NCI-H526 (cell line): ENCODE measurements at places on chromosomes 3 and 15.

- DNase-seq = no peak
These were observed 7.9 kb upstream of the SRP14 start for GRCh38 chr15:40046721-40047414.

DNA sequence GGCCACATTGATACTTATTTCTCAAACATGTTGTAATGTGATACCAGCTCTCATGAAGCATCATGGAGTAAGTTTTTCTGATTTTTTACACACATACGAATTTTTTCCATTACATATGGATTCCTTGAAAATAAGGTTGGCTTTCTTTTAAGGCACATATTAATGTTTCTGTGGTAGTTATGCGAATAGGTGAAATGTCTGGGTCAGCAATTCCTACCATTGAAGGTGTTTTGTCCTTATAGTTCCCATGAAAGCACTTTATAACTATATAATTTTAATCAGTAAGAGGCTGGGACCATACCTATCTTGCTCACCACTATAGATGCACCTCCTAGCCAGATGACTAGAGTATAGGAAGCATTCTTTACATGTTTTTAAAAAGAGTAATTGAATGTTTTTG lies 33.0 kb downstream of the PHLDB2 start:
- DNase-seq = no peak

DNA sequence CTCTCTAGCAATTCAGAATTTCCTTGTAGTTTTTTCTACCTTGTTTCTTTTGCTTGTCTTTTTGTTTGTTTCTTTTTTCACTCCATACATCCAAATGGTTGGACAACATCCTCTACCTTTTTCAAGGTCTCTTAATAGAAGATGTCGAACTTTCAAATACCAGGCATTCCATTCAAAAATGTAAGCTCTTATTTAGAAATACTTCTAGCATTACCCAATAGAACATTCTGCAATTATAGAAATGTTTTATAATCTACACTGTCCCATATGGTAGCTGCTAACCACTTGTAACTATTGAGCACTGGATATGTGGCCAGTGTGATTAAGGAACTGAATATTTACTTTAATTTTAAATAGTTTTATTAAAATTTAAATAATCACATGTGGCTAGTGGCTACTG lies 196.2 kb upstream of the MRPL3 start:
- no peak for DNase-seq

- no peak for DNase-seq
These were observed 974.6 kb upstream of the CFAP20DC start for GRCh38 chr3:60024400-60024799.

- no peak for DNase-seq
These were observed 115.5 kb downstream of the NFKBIZ start for GRCh38 chr3:101964861-101965260.

GRCh38 chr3:73258057-73258456 lies 196.6 kb downstream of the EBLN2 start:
- DNase-seq = peak; percentile 74

DNA sequence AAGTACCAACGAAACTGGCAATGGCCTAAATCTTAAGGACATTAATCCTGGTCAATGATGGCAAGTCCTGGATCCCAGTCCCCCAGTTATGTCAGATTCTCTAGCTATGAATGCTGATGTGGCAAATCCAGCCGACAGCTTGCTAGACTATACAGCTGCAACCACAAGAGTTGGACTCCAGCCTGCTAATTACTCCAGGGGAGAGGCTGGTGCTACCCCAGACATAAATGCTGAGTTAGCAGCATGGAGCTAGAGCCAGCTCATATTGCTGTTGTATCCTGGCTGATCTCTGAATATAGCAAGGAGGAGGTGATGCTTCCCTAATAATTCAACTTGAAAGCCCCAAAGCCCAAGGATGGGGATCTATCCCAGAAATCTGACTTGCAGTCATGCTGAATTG lies 207.1 kb downstream of the LRRN1 start:
- no peak for DNase-seq

- DNase-seq = no peak
These were observed 14.2 kb upstream of the GABRR3 start for GRCh38 chr3:98049271-98049670.

DNA sequence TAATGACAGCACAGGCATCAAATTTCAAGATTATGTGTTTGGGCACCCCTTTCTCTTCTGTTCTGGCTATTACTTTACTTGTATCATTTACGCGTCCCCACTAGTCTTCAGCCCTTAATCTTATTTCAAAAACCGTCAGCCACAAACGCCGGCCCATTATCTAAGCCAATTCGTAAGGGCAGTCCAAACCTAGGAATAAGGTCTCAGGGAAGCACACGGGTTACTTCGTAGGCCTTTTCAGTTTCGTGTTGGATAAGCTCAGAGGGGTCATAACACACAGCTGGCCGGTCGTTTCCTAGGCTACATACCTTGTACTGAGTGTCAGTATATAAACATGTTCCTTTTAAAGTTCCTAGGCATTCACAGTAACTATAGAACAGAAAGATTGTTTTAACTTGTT lies 5.1 kb upstream of the DNAAF4 start:
- DNase-seq = no peak

DNA sequence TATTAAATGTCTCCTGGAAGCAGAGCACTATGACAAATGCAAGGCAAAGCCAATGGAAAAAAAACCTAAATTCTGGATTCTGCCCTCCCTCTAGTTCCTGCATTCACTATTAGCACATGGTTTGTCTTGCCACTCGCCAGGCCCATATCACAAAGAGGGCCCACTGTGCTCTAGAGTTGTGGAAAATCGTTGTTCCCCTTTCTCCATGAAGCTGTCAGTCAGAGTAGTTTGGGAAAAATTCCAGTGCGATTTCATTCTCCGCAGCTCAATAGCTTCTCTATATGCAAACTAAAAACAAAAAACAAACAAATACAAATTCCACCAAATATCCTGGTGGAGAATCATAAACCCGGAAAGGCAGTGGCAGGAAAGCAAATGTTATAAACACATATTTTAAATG lies 77.3 kb downstream of the RORA start:
- DNase-seq = no peak

DNA sequence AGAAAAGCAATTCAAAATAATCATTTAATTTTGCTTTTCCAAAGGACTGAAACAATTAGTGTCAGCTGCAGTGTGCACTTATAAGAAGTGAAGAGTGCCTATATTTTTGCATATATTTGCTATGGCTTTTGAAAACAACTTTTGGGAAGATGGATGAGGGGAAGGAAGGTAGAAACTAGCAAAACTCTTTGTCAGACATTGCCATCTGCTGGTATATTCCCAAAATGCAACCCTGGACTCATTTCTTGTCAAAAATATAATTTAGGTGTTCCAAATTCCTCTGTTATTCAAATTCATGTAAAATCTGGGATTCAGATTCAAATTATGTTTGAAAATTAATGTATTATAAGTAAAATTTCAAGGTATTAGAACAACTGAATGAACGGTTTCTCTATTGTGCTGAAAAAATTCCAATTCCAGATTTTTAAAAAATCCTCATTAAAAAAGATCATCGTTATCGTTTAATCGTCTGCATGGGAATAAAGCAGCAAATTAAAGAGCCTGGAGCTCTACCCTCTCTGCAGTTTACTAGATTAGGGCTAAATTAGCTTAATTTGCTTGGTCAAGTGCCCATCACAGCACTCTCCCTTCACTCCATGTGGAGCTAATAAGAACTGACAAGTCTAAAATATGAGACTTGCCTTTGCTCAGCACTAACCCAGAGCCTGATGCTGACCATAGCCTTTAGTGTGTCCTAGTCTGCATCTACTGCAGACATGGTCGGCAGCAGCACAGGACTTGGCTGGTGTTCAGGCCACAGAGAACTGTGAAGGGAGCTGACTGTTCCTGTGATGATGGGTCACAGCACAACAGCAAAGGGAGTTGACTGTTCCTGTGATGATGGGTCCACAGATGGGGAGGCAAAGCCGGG lies 67.9 kb upstream of the MITF start:
- DNase-seq = peak; percentile 57

- DNase-seq = no peak
These were observed 110.0 kb upstream of the CDIN1 start for GRCh38 chr15:36469311-36469966.

- DNase-seq = peak; percentile 28
These were observed 20.6 kb upstream of the KCTD6 start for GRCh38 chr3:58471025-58471887.

DNA sequence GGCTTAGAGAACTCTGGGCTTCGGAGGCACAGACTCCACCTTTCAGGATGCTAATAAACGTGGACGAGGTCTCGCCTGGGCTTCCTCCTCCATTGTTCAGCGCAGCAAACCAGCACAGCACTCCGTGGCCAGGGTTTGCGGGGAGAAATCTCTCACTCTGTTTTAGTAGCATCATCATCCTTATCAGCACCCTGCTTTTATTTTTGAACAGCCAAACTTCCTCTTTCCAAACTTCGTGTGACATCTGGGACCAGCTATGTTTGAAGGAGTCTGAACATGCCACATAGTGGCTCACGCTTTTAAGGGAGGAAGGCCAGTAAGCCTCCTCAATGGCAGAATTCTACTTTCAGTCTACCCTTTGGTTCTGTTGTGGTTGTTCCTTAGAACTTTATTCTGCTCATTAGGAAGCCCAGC lies 149.0 kb downstream of the PGPEP1L start:
- DNase-seq = no peak

- DNase-seq = no peak
These were observed 6.5 kb upstream of the CRYBG3 start for GRCh38 chr3:97815149-97815917.

DNA sequence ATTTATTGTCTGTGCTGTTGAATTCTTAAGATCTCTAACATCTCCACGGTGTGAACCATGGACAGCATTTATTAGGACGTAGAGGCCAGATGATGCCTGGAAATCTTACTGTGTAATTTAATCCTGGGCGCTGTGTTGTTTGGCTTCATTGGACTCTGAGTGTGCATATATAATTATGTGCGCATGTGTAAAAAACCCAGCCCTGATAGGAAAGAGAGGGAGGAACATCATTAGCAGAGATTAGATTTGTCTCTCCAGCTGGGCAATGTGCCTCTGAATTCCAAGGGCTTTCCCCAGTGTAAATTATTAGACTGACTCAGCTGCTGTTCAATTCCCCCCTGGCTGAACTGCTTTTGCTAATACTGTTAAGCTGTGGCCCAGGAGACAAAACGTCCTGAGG lies 39.6 kb downstream of the MAP3K13 start:
- DNase-seq = peak; percentile 63

DNA sequence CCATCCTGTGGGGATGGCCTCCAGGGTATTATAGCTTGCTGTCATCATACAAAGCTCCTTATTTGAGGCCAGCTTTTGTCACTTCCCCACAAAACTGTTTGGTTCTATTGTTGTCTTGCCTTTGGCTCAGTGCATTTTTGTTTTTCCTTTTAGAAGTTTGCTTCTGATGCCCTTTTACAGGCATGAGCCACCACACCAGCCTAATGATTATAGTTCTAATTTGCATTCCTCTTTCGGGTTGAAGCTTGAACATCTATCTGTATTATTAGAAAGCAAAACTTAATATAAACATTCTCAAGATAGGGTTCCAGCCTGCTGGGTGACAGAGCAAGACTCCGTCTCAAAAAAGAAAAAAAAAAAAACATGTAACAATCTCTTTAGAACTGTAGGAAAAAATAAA lies 39.8 kb downstream of the SMARCC1 start:
- no peak for DNase-seq

- no peak for DNase-seq
These were observed 28.7 kb upstream of the ALPK3 start for GRCh38 chr15:84788500-84788899.

- DNase-seq = no peak
These were observed 10.9 kb upstream of the PIGZ start for GRCh38 chr3:196979545-196979944.

DNA sequence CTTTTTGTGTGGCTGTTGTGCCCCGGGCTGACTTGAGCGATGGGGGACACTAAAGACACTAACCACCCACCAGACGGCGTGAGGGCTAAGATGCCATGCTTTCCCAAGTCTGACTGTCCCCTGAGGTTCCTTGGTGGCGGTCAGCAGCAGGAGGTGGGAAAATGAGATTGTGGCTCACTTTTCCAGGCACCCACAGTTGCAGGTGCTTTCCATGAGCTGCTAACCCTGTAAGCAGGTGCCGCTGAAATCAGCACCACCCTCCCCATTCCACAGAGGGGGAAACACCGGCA lies 17.7 kb downstream of the PRR23E start:
- no peak for DNase-seq

GRCh38 chr15:71549091-71549490 lies 261.3 kb upstream of the NR2E3 start:
- DNase-seq = no peak

DNA sequence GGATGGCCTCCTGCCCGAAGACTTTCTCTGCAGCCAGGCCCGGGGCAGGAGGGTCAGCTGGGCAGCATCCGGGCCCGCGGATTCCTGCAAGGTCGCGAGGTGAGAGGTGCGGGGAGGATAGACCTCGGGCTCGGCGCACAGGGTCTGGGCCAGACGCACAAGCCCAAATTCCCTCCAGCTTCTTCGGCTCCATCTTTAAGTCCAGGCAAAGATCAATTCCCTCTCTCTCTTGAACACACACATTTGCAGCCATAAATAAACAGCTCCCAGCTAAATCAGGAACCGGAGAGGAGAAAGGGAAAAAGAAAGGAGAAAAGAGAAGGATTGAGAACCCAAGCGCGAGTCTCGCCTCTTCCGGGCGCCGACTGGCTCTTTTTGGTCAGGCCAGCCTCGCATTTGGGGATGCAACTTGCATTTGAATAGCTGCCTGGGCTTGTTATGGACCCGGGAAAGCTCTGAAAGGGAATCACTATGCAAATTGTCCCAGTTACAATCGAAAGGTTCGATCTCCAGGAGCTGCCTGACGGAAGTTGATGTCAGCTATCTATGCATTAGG lies 14.5 kb upstream of the ONECUT1 start:
- peak; percentile 15 for DNase-seq

GRCh38 chr3:31448882-31449243 lies 83.9 kb upstream of the STT3B start:
- no peak for DNase-seq

DNA sequence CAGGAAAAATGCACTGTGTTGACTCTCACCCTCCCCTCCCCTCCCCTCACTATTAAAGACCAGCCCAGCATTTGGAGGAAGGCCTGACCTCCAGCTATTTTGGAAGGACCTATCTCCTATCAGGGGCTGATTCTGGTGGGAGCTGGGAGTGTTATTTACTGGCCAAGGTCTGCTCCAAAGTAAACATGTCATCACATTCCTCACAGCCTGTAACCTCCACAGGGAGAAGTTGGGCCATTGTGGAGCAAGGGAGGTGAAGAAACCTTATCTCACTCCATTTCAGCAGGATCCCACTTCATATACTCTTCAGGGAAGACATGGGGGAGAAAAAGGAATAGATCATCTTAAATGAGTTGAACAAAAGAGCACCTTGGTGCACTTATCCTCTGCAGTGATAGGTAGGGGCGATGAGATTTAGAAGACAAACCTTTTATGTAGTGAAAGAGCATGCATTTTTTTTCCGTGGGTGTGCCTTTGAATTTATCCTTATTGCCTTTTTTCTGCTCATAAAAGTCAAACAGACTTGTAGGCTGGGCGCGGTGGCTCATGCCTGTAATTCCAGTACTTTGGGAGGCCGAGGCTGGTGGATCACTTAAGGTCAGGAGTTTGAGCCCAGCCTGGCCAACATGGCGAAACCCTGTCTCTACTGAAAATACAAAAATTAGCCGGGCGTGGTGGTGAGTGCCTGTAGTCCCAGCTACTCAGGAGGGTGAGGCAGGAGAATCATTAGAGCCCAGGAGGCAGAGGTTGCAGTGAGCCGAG lies 15.6 kb upstream of the FLNB start:
- no peak for DNase-seq

GRCh38 chr3:105367406-105368213 lies 901 bp downstream of the ALCAM start:
- peak; percentile 85 for DNase-seq

GRCh38 chr3:8816106-8816505 lies 46.7 kb upstream of the OXTR start:
- no peak for DNase-seq
